NCI-H345 (cell line): ENCODE measurements at places on chromosomes 16 and 17.

DNA sequence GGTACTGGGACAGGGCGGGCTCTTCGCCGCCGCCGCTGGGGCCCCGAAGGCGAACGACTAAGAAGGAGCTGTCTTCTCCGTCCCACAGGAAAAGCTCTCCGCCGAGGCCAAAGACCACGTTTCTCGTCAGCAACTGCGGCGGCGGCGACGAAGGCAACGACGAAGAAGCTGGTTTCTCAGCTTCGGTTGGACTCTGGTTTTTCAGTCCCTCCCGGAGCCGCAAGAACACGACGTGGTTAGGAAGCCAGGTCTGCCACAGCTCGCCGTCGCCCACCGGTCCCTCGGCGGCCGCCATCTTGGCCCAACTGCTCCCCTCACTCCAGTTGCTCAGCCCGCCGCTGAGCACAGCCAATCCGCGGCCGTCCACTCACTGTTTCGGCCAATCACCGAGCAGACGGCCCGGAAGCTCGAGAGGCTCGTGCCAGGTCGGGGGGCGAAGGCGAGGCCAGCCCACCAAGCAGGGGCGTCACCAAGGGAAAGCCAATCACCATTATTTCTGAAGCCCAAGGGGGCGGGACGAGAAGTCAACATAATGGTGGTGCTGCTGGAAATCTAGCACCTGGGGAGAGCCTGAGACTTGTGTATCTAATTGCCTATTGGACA is at the start of gene NUP88:
TSS of gene NUP88 (minus strand) at position 307 of the 603 bp plus-strand sequence. CDS start at position 295, 12 bp downstream.
- DNase-seq = peak; percentile 97

DNA sequence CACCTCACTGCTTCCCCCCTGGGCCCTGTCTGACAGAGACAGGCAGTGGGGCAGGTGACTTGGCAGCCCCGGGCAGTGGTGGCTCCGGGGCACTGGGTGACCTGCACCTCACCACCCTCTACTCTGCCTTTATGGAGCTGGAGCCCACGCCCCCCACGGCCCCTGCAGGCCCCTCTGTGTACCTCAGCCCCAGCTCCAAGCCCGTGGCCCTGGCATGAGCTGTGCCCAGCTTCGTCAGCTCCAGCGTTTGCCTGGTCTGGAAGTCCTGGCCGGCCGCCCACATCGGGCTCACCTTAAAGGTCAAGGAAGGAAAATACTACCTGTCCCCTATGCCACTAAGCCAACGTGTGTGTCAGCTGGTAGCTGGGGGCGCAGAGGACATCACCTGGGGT is 15.2 kb downstream of the UNC119 start:
- DNase-seq = no peak

DNA sequence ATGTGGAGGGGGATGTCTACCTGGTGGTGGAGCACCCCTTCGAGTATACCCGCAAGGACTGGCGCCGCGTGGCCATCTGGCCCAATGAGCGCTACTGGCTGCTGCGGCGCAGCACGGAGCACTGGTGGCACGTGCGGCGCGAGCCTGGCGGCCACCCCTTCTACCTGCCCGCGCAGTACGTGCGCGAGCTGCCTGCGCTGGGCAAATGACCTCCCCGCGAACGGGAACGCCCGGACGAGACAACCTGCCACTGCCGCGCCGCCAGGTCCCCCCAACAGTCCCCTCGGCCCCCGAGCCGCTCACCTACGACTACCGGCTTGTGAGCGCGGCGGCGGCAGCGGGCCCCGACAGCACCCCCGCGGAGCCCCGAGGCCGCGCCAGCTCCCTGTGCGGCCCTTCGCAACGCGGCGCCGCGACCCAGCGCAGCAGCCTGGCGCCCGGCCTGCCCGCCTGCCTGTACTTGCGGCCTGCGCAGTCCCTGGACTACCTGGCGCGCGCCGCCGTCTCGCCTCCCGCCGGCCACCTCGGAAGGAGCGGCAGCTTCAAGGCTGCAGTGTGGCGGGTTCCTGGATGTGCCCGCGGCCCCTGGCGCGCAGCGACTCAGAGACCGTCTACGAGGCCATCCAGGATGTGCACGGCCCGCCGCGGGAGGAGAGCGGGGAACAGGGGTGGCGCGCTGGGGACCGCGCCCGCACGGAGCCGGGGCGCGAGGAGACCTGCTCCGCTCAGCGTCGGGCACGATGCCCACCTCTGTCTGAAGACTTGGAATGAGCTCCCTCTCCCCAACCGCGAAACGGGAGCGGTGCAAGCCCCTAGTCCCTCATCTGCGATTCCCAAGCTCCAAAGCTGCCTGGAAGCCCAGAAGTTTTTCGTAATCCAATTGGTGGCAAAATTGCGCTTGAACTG is 48.7 kb upstream of the AMZ2 start:
- peak; percentile 35 for DNase-seq

DNA sequence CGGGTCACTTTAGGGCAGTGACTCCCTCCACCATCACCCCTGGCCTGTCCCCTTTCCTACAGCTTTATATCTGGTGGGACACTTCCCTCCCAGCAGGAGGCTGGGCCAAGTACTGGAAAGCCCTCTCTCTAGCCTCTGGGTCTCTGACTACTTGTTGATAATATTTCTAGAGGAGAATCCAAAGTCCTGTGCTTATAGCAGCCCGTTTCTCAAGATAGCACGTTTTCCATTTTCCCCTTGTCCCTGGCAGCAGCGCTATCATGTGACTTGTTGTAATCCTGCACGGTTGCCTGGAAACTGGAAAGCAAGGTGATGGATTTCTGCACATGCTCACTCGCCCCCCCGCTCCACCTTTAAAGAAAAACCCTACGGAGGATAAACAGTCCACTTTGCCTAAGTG is 3.3 kb upstream of the AXIN2 start:
- peak; percentile 77 for DNase-seq

DNA sequence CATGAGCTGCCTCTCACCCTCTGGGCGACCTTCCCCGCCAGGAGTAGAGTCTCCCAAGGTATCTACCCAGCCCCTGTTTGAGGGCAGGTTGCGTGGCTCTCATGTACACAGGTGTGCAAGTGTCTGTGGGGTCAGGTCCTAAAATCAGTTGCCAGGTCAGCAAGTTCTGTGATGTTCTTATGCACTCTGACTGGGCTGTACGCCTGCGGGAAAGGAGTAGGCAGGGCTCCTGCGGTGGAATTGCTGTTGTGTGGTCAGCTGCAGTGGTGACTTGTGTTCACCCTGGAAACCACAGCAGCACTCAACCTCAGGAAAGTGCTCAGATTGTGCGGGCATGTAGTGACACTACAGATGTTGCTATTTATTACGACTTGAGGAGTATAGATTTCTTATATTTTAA is 19.4 kb downstream of the NARF start:
- no peak for DNase-seq

DNA sequence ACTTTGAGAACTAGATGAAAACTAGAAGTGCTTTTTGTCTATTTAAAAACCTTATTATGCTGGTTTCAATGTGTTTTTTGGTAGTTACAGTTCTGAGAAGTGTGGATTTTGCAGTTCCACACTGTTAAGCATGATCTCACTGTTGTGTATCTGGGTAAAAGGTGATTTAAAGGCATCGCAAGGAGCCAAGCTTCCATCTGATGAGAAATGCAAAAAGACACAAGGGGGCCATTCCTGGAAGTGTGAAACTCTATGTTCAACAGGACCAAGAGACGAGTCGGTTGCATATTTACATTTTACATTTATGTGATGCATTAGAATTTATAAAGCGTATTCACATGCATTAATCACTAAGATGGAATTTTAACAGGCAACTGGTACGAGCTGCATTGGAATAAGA is 490.8 kb downstream of the NPIPA7 start:
- no peak for DNase-seq

GRCh38 chr17:64442541-64442971 is 6.4 kb upstream of the MILR1 start:
- no peak for DNase-seq

GRCh38 chr17:17783116-17783824 is 53.5 kb downstream of the SREBF1 start:
- peak; percentile 67 for DNase-seq

DNA sequence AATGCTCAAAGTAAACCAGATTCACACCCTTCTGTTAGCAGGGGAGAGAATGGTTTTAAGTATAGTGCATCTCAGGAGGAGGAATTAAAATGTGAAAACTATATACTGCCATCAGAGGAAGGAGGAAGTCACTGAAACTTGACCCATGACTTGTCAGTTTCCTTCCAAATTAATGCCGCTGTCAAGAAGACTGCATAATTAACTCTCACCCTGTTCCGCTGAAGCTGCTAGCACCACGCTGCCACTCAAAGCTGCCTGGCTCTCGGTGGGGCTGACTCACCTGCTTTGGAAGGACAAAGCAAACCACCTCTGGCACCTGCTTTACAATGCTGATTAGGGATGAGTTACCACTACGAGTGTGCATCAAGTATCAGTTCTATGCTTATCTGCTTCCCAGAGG is 37.8 kb upstream of the ULK2 start:
- no peak for DNase-seq

GRCh38 chr16:29700253-29700987 is 21.4 kb downstream of the QPRT start:
- peak; percentile 82 for DNase-seq

DNA sequence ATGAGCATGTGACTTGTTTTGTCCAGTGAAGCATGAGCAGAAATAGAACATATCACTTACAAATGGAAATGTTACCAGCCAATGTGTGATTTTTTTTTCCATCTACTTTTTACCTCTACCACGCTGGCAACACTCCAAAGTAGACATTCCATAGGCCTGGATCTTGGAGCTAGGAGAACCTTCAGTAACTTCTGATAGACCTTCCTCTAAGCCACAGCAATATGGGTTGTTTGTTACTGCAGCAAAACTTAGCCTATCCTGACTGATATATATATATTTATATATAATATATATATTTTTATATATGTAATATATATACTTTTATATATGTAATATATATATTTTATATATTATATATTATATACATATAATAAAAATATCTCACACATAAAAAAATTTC is 284.4 kb upstream of the XYLT1 start:
- DNase-seq = no peak

DNA sequence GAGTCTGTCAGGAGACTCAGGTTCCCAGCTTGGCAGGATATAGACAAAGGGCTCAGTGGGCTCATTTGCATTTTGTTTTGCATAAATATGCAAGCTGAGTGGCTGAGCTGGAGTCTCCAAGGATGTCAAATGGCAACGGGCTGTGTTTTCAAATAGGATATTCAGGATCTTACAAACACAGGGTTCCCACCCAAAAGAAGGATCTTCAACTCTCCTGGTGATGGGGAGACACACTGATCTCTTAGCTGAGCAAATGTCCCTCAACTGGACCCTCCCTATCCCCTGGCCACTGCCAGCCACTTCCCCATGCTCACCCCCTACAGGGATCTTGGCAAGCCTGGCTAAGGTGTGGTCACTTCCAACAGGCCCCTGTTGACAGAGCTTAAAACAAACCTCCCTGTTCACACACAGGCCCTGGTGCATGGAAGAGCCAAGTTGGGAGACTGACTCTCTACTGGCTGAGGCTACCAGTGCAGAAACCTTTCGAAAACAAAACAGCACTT is 61.6 kb downstream of the SOX9 start:
- DNase-seq = peak; percentile 10

GRCh38 chr17:68834328-68834836 is 120.8 kb downstream of the ABCA8 start:
- no peak for DNase-seq

- no peak for DNase-seq
Measured at GRCh38 chr16:56789360-56789759, 59.4 kb downstream of the NUP93 start.

DNA sequence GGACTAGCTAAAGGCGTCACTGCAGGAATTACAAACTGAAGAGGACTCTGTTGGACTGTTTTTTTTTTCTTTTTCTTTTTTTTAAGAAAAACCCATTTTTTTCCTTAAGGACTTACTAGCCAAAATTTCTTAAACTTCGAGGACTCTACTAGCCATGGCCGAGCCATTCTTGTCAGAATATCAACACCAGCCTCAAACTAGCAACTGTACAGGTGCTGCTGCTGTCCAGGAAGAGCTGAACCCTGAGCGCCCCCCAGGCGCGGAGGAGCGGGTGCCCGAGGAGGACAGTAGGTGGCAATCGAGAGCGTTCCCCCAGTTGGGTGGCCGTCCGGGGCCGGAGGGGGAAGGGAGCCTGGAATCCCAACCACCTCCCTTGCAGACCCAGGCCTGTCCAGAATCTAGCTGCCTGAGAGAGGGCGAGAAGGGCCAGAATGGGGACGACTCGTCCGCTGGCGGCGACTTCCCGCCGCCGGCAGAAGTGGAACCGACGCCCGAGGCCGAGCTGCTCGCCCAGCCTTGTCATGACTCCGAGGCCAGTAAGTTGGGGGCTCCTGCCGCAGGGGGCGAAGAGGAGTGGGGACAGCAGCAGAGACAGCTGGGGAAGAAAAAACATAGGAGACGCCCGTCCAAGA is 878 bp downstream of the HEXIM1 start:
- DNase-seq = peak; percentile 78

GRCh38 chr16:89090669-89091426 is 2.8 kb upstream of the ACSF3 start:
- DNase-seq = no peak

- no peak for DNase-seq
Measured at GRCh38 chr16:53374800-53375199, 59.5 kb upstream of the RBL2 start.

DNA sequence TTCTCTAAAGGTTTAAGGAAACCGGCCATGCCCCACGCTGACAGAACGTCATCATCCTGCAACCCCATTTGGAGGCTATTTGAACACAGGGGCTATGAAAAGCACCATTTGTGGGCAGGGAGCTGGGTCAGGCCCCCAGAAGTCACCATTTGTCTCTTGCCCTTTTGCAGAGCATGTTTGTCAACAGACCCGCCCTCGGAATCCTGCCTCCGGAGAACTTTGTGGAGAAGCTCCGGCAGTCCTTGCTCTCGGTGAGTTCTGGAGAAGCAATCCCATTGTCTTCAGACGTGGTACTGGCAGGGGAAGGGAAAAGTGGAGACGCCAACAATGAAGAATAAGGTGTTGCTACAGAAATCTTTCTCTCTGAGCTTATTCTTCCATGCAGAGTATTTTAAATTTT is 33.5 kb downstream of the TMEM186 start:
- DNase-seq = no peak

DNA sequence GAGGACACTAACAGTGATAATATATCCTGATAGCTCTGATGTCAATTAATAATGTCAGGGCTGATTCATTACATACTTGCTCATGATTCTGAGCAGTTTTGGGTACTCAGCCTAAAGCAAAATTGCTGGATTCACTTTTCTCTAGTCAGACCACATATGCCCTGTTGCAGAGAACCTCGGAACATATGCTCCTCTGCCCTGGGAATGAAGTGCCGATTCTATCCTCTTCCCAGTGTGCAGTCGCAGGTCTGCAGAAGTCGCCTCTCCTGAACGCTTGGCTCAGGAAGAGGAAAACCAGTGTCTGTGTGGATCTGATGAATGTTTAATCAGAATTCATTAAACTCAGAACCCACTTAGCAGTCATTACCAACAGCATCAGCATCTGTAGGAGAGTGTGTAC is 34.5 kb downstream of the ABCC12 start:
- DNase-seq = no peak

DNA sequence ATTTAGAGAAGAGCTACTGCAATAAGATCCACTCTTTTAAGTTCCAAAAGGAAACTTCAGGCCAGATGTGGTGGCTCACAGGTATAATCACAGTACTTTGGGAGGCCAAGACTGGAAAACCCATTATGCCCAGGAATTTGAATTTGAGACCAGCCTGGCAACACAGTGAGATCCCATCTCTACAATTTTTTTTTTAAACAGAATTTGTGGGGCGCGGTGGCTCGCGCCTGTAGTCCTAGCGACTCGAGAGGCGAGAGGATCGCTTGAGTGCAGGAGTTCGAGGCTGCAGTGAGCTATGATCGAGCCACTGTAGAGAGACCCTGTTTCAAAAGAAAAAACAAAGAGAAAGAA is 793 bp downstream of the COG7 start:
- no peak for DNase-seq

GRCh38 chr16:8254405-8254804 is 335.9 kb downstream of the TMEM114 start:
- no peak for DNase-seq
